ENCODE measurements at places on chromosomes 13 and 19.

DNA sequence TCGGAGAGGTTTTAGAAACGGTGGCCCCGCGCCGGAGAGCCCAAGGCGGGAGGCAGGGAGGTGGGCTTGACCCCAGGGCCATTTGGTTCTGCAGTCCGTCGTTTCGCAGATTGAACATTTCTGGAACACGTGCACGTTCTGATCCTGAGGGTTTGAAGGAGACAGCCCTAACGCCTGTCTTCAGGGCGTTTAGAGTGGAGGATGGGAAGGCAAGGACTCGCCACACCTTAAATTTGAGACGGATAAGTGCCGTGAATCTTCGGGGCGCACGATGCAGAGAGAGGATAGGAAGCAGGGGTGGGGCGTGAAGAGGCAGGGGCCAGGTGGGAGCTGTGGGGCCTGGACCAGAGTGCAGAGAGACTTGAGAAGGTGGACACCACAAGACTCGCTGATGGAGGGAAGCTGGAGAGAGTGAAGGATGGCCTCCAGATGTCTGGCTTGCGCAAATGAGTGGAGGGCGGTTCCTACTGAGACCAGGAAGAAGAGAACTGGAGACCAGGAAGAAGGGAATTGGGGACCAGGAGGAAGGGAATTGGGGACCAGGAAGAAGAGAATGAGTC is 804 bp upstream of the MIER2 start:
- DNase-seq: no peak

- DNase-seq: no peak
Measured at GRCh38 chr13:30107521-30108136, 199.7 kb downstream of the KATNAL1 start.

GRCh38 chr19:16405091-16405490 is 66.7 kb downstream of the EPS15L1 start:
- DNase-seq: no peak

DNA sequence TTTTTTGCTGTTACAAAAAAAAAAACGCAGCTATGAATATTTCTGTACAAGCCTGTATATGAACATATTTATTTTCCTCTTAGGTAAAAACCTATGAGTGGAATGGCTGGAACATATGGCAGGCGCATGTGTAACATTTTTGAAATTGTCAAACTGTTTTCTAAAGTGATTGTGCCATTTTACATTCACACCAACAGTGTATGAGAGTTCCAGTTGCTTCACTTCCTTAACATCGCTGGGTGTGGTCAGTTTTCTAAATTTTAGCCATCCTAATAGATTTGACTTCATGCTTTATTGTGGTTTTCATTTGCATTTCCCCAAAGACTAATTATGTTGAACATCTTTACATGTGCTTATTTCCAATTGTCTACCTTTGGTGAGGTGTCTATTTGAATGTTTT is 306.8 kb downstream of the KCNRG start:
- no peak for DNase-seq

DNA sequence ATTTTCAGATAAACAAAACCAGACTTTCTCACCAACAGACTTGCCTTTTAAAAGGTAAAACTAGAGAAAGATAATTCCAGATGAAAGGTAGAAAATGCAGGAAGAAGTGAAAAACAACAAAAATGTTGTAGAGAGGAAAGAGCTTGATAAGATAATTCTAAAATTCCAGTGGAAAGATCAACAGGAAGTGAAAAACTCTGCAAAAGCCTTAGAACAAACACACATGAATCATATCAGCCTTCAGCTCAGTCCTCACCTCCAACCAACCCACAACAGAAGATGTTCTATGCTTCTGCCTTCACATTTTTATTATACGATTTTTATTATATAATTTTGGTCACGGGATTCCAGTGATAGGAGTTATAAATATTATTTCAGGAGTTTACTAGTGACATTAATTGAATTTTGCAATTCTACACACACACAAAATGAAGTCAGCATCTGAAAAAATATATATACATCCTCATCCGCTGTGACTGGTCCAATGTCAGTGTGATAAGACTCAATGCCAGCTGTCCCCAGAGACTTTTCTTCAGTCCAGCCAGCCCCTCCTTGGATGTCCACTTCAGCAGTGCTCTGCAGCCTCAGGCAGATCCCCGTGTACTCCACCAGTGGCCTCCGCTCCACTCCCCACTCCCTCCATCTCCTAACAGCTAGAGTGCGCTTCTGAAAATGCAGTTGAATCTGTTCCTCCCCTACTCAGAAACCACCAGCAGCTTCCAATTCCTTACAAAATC is 57.9 kb downstream of the GADD45B start:
- no peak for DNase-seq

DNA sequence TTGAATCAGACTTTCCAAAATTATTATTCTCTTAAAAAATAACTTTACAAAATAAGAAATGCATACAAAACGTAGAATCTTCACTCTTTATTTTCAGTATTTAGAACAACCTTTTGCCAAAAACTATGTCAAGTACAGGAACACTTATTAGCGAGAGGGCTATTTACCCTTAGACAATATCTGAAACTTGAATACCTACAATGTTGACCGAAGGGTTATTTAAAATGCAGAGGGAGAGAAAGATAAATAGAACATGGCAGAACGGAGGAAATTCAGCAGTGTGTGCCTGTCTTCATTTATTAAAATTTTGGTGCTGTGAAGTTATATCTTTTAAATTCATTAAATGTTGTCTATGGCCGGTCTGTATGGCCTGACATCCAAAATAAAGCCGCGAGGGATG is 198.8 kb downstream of the EFNB2 start:
- DNase-seq: no peak

- DNase-seq: no peak
Measured at GRCh38 chr13:93925990-93926389, 553.5 kb downstream of the DCT start.

DNA sequence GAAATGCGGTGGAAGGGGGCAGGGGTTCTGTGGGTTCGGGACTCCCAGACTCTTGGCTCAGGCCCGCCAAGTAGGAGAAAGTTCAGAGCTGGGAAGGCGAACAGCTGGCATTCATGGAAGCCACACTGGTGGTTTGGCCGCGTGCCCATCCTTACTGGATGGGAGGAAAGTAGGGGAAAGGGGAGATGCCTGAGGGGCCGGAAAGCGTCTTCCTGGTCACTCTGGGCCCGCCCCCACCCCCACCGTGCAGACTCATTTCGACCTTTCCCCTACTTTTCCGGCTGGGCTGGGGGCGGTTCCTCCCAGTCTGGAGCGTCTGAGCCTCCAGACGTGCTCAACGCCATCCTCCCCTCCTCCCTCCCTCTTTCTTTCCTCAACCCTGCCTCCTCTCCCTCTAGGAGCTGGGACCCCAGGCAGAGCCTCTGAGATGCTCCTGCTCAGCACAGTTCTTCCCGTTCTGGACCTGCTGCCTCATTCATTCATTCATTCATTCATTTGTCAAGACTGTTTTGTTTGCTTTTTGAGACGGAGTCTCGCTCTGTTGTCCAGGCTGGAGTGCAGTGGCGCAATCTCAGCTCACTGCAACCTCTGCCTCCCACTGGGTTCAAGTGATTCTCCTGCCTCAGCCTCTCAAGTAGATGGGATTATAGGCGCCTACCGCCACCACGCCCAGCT is 3.5 kb downstream of the ANGPTL4 start:
- no peak for DNase-seq
